ENCODE measurements at places on chromosomes 16 and 17.
A peak's percentile ranks its signal among the peaks of the same experiment; 100 is the strongest.

GRCh38 chr17:9484789-9485188 is 90.8 kb downstream of the STX8 start:
- peaks cover 38% of the 10 kb centered on the region for H3K36me3 ChIP-seq
- DNase-seq, result no peak
- no peaks in the 10 kb centered on the region for H3K4me1 ChIP-seq
- H3K4me3 ChIP-seq, result no peak overlapping the region
- no peaks in the 10 kb centered on the region for H3K27me3 ChIP-seq

GRCh38 chr16:54049591-54050458 is 236.8 kb downstream of the IRX3 start:
- H3K4me1 ChIP-seq, result no peaks in the 10 kb centered on the region
- no peak for DNase-seq
- no peak overlapping the region for H3K4me3 ChIP-seq

DNA sequence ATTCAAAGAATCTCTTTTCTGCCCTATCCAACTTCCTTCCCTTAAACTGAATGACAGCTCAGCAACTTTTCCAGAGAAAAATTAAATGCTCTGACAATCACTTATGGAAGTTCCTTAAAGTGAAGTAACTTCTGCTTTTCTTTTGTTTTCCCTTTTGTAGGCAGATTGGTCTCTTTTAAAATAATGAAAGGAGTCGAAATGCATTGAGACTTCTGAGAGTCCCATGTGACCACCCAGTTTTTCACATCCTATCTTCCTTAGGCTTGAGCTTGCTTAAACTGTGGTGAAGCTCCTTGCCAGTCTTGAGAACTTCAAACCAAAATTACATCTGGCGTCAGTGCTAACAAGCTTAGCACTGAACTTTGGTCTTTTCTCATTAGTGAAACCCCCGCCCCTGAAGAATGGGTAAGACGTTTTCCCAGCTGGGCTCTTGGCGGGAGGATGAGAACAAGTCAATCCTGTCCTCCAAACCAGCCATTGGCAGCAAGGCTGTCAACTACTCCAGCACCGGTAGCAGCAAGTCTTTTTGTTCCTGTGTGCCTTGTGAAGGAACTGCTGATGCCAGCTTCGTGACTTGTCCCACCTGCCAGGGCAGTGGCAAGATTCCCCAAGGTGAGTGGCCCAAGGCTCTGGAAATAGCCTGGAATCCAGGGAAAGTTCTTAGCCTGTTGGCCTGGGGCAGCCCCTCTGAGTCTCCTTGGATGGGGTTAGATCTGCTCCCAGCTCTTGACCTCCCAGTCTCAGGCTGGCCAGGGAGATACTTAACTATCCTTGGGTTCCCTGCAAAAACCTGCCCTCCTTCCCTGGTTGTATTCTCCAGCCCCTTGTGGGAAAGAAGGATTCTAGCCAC is 1.2 kb downstream of the TMEM106A start:
- peak overlapping the region; percentile 94 for H3K27ac ChIP-seq
- peaks cover 32% of the 10 kb centered on the region for H3K4me1 ChIP-seq
- no peak for DNase-seq
- H3K36me3 ChIP-seq, result peaks cover 34% of the 10 kb centered on the region

DNA sequence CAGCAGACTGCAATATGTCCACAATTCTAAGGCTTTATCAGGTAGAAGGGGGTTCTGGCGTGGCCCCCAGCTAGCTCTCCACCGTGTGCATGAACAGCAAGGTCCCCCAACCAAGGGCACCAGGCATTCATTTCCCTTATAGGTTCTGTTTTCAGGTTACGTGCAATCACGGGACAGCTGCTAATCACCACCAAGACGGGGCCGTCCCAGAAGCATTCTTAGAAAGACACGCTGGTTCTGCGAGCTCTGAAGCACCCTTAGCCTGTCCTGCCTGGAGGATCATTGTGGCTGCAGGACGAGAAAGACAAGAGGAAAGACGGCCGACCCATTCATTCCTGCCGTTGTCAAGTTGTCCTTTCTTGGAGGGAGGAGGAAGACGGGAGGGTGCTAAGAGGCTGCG is 302.9 kb downstream of the SOX9 start:
- no peak for DNase-seq
- H3K4me1 ChIP-seq, result peaks cover 29% of the 10 kb centered on the region
- H3K4me3 ChIP-seq, result no peak overlapping the region
- peak overlapping the region; percentile 82 for H3K27ac ChIP-seq
- H3K36me3 ChIP-seq, result no peaks in the 10 kb centered on the region
- no peaks in the 10 kb centered on the region for H3K27me3 ChIP-seq

- no peaks in the 10 kb centered on the region for H3K27me3 ChIP-seq
- H3K27ac ChIP-seq, result peak overlapping the region; percentile 68
- peaks cover 70% of the 10 kb centered on the region for H3K4me1 ChIP-seq
- H3K4me3 ChIP-seq, result no peak overlapping the region
- H3K36me3 ChIP-seq, result peaks cover 62% of the 10 kb centered on the region
- DNase-seq, result no peak
Measured at GRCh38 chr17:38886643-38887010, 16.8 kb downstream of the LASP1 start.

DNA sequence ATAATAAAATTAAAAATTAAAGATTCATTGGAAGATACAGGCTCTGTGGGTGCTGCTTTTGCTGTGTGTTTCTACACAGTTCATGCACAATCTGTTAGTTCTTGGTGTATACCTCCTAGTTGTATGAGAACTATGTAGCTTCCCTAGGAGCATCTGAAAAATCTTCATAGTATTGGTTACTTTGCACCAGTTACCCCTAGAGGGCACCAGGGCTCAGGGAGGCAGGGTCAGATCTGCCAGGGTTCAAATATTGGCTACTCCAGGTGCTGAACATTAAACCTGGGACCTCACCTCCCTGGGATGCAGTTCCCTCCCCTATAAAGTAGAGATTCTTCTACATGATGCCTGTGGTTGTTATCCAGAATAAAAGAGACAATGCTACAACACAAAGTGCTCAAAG is 583.0 kb upstream of the CDH11 start:
- H3K27ac ChIP-seq, result no peak overlapping the region
- peaks cover 4% of the 10 kb centered on the region for H3K27me3 ChIP-seq
- no peaks in the 10 kb centered on the region for H3K4me1 ChIP-seq
- no peak for DNase-seq

DNA sequence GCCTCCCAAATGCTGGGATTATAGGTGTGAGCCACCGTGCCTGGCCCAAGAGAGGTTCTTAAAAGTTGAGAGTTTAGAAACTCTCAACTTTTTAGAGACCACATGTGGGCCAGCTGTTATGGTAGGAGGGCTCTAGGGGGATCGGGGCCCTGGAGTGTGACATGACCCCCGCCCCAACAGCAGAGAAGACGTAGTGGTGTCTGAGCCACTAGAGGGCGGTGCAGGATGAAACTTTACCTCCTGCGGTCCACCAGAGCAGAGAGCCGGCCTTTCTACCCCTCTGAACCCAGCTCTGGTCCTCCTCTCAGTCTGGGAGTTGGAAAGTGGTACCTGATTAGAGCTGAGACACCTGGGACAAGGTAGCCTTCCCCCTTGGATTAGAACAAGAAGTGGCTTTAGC is 7.4 kb downstream of the CDK5RAP3 start:
- no peak overlapping the region for H3K27ac ChIP-seq
- no peak overlapping the region for H3K4me3 ChIP-seq
- peaks cover 65% of the 10 kb centered on the region for H3K36me3 ChIP-seq
- peak; percentile 20 for DNase-seq
- peaks cover 18% of the 10 kb centered on the region for H3K4me1 ChIP-seq

DNA sequence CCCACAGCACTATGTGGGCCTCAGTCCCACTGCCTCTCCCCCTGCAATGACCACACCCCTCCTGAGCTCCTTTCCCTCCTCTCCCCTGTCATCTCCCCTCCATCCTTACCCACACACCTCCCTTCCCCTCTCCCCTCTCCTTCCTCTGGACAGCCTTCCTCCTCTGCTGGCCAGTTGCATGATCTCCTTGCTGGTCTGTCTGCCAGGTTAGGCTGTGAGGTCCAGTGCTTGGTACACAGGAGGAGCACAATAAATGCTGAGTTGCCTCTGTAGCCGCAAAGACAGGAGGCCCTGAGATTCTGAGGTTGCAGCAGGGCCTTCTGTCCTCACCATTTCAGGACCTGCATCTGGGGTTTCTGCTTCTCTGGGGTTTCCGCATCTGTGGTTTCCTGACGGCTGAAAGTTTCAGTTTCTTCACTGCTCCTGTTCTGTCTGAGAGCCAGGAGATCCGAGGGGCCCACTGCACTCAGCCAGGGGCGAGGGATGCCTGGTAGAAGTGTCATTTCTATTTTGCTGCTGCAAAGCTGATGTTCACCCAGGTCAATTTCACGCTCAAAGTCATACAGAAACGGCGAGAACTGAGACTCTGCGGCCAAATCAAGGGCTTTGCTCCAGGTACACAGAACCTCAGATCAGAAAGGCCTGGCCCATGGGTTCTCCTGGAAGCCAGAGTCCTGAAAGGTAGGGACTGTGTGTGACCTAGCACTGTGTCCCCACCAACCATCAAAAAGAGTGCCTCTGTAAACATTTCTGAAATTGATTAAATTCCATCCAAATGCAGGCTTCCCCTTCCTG is 4.6 kb upstream of the SLC12A3 start:
- H3K4me1 ChIP-seq, result peaks cover 38% of the 10 kb centered on the region
- H3K27ac ChIP-seq, result peak overlapping the region; percentile 93
- peak overlapping the region; percentile 56 for H3K4me3 ChIP-seq
- H3K36me3 ChIP-seq, result no peaks in the 10 kb centered on the region

DNA sequence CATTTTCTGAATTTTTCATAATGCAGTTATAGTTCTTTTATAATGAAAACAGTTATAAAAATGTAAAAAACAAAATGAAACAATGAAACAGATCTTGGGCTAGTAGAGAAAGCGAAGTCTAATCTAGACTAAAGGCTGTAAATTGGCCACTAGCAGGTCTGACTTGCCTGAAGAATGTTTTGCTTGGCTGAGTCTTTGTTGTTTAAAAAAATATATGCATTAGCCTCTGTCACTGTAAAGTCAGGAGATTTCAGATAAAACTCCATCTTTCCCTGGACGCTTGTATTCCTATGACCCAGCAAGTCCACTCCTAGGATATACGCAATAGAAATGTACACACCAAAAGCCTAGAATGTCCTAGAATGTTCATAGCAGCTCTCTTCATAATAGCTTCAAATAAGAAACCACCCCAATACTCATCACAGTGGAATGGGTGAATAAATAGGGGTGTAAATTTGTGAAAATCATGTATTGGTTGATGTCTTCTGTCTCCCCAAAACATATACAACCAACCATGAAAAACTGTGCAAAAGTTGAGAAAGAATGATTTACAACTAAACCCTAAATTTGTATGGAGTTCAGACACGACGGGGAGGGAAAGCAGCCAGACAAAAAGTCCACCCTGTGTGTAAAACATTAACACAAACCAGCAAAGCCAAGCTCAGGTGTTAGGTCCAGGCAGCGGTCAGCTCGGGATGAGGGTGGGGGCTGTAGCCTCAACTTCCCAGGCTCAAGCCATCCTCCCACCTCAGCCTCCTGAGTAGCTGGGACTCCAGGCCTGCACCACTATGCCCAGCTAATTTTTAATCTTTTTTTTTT is 37.7 kb upstream of the MEAK7 start:
- no peaks in the 10 kb centered on the region for H3K36me3 ChIP-seq
- no peak overlapping the region for H3K27ac ChIP-seq
- H3K4me3 ChIP-seq, result no peak overlapping the region
- H3K4me1 ChIP-seq, result peaks cover 8% of the 10 kb centered on the region
- DNase-seq, result no peak
- peaks cover 15% of the 10 kb centered on the region for H3K27me3 ChIP-seq

DNA sequence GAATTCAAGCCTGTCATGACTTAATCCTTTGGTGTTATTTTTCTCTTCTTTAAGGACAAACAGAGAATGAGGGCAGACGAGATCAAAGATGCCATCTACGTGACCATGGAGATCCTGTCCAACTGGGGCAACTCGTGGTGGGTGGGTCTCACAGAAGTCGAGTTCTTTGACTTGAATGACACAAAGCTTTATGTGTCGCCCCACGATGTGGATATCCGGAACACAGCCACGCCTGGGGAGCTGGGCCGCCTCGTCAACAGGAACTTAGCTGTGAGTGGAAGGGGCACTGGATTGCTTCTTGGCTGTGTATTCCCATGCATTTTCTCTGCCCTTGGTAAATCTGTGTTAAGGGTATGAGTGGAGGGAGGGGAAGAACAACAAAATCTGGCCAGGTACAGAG is 158.7 kb downstream of the KATNIP start:
- H3K27me3 ChIP-seq, result no peaks in the 10 kb centered on the region
- no peak overlapping the region for H3K27ac ChIP-seq
- peaks cover 46% of the 10 kb centered on the region for H3K36me3 ChIP-seq
- H3K4me1 ChIP-seq, result no peaks in the 10 kb centered on the region
- H3K4me3 ChIP-seq, result no peak overlapping the region
- no peak for DNase-seq

- H3K4me3 ChIP-seq, result peak overlapping the region; percentile 12
- H3K27me3 ChIP-seq, result peaks cover 36% of the 10 kb centered on the region
- no peak for DNase-seq
Measured at GRCh38 chr17:5121186-5121841, 5.5 kb downstream of the USP6 start.

DNA sequence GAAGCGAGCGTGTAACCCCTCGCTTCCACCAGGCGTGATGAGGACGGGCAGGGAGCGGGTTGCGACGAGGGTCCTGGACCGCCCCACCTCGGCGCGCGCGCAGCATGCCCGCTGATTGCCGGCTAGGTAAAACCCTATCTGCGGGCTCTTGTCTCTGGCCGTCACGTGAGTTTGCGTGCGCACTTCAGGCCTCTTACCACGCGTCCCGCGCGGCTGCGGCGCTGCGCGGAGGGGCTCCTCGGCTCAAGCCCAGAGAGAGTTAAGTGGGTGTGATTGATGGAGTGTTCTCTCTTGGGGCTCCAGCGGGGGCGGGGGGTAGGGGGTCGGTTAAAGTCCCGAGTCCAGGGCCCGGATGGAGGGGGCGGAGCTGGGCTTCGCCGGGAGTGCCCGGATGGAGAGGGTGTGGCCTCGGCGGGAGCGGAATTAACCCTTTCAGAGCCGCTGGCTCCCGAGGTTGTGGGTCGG is 7.9 kb downstream of the KDM6B start:
- H3K27me3 ChIP-seq, result no peaks in the 10 kb centered on the region
- H3K4me1 ChIP-seq, result peaks cover 80% of the 10 kb centered on the region

- H3K27ac ChIP-seq, result peak within 1 kb of the TSS; percentile 27
- H3K27me3 ChIP-seq, result peaks cover 97% of the 10 kb centered on the region
- H3K36me3 ChIP-seq, result no peaks in the 10 kb centered on the region
- DNase-seq, result no peak
Measured at GRCh38 chr17:48728232-48729231, at the start of gene HOXB13. TSS of gene HOXB13 (minus strand) at chr17:48728750. CDS start at chr17:48728593, 157 bp downstream.

- DNase-seq, result no peak
- H3K4me1 ChIP-seq, result peaks cover 3% of the 10 kb centered on the region
- H3K4me3 ChIP-seq, result no peak overlapping the region
- peaks cover 32% of the 10 kb centered on the region for H3K27me3 ChIP-seq
Measured at GRCh38 chr16:17668386-17668785, 197.6 kb upstream of the XYLT1 start.

Measured in stimulated activated naive B cell treated with anti-CD40 and anti-IgM and Interleukin-4, amounts not matched to agents 10 μg/mL and 1 μg/mL and 100 μg/mL, for 72 hours (primary cell).